ENCODE measurements at places on chromosomes 5 and 9.
A peak's percentile ranks its signal among the peaks of the same experiment; 100 is the strongest.

DNA sequence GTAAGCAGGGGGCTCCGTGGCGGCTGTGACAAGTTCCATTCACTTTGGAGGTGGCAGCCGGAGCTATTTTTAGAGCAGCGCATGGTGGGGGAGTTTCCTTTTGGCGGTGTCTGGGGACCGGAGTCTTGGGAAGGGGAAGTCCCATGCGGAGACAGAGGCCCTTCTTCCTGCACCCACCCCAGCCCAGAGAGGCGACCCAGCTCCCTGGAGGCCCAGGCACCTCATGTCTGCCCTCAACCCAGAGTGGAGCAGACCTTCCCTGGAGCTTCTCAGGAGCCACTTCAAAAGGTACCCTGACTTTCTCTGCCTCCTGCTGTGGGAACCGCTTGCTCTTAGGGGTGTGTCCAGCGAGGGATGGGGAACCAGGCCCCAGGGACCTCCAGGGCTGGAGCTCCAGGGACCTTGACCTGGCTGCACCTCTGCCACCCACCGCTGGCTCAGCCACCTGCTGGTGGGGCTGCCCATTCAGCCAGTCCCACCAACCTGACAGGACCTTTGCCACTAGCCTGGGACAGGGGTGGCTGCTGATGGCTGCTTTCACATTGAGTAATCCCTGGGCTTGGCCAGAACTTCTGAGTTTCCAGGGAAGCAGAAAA lies 34.1 kb downstream of the NEK6 start:
- peak; percentile 55 for DNase-seq

DNA sequence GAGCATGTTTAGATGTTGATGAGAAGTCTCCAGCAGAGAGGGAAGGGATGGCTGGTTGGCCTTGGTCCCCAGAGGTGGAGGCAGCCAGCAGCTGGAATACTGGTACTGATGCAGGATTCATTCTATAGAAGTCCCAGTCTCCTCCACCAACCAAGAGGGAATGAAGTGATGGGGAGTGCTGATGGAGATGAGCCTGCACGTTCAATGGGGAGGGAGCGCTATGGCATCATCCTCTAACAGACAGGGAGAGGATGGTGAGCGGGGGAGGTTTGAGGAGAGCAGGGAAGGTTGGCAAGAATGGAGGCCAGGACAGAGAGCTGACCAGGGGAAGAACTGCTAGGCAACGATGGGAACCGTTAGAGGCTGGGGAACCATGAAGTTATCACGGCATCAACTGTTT lies 159.8 kb upstream of the MVB12B start:
- no peak for DNase-seq

GRCh38 chr5:332843-333242 lies 11.3 kb downstream of the AHRR start:
- peak; percentile 57 for DNase-seq

- DNase-seq, result no peak
Observed at GRCh38 chr5:111649516-111649915, 107.5 kb downstream of the NREP start.

DNA sequence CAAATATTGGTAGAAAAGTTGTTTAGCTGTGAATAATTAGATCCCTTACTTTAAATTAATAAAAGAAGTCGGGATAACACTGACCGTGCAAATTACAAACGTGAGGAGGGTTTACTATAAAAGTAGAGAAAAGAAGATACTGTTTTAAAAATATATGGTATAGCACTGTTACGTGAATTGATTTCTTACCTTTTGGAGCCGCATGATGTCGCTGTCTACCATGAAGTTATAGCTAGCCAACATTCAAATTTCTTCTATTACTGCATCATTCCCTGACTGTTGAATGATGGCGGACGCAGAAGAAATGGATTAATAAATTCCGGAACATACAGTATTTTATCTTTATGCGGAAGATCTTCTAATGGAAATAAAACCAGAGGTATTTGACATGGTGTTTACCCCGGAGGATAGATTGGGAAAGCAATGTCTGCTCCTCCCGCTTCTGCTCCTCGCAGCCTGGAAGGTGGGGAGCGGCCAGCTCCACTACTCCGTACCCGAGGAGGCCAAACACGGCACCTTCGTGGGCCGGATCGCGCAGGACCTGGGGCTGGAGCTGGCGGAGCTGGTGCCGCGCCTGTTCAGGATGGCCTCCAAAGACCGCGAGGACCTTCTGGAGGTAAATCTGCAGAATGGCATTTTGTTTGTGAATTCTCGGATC lies at the start of gene PCDHA6:
PCDHA6 (plus strand) TSS at position 257 of the 658 bp plus-strand sequence; CDS start at position 389, 132 bp downstream.
- no peak for DNase-seq

- no peak for DNase-seq
Observed at GRCh38 chr9:119409552-119409951, 40.3 kb upstream of the BRINP1 start.

DNA sequence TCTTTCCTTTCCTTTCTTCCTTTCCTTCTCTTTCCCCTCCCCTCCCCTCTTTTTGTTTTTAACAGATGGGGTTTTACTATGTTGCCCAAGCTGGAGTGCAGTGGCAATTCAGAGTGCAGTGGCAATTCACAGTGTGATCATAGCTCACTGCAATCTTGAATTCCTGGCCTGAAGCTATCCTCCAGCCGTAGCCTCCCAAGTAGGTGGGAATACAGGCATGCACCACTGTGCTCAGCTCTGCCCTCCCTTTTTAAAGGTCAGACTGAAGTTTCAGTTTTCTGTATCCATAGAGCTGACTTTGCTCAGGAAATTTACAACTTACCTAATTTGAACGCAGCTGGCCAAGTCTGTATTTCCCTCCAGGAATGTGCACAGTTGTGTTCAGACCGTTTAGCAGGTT lies 696 bp downstream of the CCL28 start:
- no peak for DNase-seq

DNA sequence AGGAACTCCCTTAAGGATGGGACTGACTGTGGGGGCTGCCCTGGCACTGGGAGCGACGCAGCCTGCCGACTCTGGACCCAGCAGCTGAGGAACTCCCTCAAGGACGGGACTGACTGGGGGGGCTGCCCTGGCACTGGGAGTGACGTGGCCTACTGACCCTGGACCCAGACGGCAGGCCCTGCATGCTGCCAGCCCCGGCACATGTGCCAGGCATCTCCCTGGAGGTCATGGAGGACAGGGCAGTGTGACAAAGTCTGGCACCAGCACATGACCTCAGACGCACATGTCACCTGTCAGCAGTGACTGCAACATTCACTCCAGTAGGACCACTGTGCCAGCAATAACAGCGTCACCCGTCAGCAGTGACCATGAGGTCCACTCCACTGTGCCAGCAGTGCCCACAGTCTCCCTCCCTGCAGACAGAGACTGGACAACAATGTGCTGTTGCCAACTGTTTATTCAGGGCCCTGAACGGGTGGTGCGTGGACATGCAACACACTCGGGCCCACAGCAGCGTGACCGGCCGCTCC lies 4.5 kb downstream of the FBXW5 start:
- no peak for DNase-seq

GRCh38 chr5:6175172-6175854 lies 203.0 kb downstream of the MED10 start:
- DNase-seq, result no peak

DNA sequence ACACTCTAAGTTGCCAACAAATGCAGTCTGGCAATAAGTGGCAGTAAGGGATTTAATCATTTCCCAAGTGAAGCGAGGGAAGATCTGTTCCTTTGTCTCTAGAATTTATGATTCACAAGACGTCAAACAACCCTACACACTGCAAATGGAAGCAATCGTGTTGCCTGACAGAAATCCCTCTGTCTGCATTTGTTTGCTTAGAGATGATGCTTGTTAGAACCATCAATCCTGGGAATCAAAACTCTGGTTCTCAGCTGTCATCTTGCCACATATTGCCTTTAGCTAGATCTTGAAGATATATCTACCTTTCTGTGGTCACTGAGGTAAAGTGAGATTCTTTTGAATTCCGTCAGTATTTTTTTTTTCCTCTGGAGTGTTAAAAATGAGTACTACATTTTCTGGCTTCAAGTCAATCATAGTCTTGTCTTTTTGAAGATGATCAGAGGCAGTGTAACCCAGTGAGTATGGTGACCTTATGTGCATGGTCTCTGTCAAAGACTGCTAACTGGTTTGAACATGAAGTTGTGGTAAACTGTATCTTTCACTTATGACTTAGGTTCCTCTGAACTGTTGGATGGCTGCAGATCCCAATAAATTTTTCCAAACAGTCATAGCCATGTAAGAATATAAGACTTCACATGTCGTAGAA lies 106.4 kb upstream of the STARD4 start:
- DNase-seq, result no peak

GRCh38 chr9:4503103-4503502 lies 12.8 kb downstream of the SLC1A1 start:
- no peak for DNase-seq

DNA sequence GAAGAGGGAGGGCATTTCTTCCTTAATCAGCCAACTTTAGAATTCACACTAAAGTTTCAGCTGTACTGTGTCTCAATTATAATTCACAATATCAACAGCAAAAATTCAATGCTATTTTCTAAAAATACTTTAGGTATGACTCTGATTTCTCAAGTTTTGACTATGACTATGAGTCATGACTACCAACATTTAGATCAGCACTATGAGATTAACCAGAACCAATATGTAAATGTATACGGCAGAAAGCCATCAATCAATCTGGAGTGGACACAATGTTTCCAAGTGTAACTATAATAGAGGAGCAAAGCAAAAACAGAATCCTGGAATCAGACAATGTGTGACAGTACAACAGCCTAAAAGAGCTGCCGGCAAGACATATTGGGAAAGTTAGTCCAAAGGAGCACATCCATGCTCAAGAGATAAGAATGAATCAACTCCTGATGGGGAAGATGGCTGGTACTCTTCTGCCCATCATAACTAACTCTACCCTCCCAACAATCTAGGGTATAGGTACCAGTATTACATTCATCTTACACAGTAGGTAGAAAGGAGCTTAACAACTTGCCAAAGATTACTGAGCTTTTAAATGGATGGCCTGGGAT lies 294.4 kb downstream of the SEMA5A start:
- DNase-seq, result no peak

DNA sequence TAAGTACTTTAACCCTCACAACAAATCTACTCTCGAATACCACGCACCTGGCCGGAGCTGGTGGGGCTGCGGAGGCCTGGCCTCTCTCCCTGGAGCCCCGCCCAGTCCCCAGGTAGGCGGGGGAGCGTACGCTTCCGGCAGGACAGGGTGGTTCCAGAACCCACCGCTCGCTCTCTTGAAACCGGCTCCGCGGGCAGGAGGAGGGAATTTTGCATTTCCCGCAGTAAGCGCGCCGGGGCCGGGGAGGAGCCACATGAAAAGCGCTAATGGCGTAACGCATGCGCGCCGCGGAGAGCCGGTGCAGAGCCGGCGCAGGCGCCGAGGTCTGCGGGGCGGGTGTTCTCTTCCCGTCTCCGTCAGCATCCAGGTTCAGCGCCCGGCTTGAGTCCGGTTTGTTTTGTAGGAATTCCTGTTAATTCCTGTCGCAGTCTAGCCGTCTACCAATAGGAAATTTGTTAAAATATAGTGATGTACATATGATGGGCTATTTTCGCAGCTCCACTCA lies 20.8 kb downstream of the CAVIN4 start:
- DNase-seq, result peak; percentile 82

- DNase-seq, result no peak
Observed at GRCh38 chr5:123500471-123500870, 11.5 kb upstream of the CSNK1G3 start.

DNA sequence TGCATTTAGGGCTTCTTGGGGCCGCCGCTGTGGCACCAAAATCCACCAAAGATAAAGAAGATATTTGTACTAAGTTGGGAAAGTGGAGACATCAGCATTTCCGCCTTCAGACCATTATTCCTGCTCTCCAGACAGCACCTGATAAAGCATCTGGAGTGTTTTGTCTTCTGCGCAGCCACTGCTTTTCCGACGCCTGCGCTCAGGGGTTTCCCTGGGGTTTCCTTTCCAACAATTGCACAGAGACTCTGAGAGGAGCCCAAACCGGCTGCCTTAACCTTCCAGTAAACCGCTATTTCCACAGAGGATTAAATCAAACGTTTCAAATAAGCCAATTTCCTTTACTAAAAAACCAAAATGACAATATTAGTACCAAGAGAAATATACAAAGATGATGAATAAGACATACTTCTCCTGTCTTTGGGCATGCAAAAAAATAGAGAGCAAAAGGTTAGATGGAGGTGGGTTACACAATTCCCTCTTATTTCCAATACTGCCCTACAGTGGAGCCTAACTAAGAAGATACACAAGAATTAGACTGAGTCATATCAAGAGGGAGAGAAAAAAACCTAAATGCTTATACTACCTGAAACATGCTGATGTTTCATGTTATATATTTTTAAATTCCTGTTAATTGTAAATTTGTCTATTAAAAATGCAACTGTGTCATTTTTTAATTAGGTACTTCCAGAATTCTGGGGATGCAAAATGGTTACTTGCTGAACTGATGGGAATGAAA lies 98.4 kb downstream of the MAPKAP1 start:
- DNase-seq, result no peak

GRCh38 chr9:2634153-2634552 lies 12.6 kb downstream of the VLDLR start:
- no peak for DNase-seq

GRCh38 chr5:60701321-60701968 lies 1.5 kb upstream of the DEPDC1B start:
- no peak for DNase-seq

DNA sequence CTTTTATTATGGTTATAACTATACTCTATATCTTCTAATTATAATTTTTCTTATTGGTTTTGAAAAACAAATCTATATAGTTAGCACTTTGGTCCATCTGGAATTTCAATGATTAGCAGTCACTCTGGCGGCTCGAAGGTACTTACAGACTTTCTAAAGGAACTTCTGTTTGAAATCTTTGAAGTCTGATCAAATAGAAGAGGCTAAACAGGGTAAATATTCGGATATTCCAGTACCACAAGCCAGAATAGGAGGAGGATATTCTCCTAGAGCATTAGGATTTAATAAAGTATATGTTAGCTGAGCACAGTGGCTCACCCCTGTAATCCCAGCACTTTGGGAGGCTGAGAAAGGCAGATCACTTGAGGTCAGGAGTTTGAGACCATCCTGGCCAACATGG lies 38.7 kb upstream of the HSD17B3 start:
- DNase-seq, result no peak

Data from stimulated activated CD4-positive, alpha-beta T cell treated with anti-CD3 and anti-CD28 coated beads, Interleukin-4, amount 100 ng/mL, for 24 hours (primary cell).